ENCODE measurements at places on chromosomes 2 and 18.

GRCh38 chr2:161088658-161089350 lies 71.4 kb upstream of the TANK start:
- DNase-seq: no peak

DNA sequence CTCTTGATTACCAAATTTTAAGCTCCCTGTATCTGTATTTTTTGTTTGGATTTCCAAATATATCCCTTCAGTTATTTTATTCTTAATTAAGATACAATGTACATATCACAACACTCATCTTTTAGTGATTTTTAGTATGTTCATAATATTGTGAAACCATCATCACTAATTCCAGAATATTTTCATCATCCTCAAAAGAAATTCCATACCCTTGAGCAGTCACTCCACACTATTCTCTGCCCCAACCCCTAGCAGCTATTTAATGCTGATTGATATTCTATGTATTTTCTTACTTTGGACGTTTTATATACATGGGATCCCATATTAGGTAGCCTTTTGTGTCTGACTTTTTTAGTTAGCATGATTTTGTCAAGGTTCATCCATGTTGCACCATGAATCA lies 127.4 kb upstream of the SLC8A1 start:
- DNase-seq: no peak

DNA sequence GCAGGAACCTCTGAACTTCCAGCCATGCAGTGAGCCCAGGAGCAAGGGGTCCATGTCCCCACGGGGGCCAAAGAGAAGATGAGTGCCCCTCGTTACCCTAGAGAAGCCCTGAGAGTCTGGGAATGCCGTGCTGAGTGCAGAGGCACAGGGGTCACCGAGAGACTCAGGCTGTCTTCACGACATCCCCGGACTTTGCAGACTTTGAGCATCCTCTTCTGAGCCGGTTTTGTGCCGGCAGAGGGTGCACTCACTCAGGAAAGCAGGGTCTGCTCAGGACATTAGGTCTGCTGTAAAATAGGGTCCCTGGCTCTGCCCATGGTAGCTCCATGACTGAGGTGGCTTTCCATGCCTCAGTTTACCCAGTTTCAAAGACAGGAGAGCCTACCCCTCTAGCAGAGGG lies 71.0 kb downstream of the GALNT14 start:
- DNase-seq: no peak

DNA sequence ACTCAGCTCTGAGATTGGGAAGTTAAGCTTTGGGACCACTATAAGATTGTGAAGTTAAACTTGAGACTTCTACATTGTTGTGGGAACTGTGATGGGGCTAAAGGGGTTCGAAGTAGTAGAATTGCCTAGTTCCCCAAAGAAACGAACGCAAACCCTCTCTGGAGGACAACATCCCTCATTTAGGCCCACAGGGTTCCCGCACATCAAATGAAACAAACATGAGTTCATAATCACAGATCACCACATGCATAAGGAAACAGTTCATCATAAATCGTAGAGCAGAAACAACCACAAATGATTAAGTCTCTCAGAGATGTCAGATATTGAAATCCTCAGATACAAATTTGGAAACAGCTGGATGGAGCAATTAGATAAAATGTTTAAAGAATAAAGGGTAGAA lies 55.9 kb upstream of the HPCAL1 start:
- no peak for DNase-seq

GRCh38 chr2:112010751-112011150 lies 44.3 kb upstream of the TMEM87B start:
- no peak for DNase-seq

- no peak for DNase-seq
Measured at GRCh38 chr2:45826884-45827635, 175.6 kb downstream of the PRKCE start.

GRCh38 chr2:58899692-58900091 lies 658.6 kb upstream of the FANCL start:
- no peak for DNase-seq

- DNase-seq: no peak
Measured at GRCh38 chr2:152587187-152587947, 129.9 kb downstream of the PRPF40A start.

DNA sequence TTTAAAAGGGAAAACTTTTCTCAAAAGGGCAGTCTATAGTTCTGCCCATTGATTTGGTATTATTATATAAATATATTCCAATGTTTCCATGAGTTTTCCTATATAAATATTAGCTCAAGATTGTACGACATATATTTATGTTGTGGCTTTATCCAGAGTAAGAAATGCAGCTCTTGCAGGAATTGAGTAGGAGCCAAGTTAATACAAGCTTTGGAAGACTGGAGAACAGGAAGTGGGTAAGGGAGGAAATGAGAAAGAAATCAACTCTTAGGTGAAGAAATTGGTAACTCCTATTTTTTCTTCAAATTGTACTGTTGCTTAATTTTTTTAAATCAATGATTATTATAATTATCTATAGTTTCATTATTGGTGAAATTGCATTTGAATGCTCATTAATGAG lies 105.4 kb upstream of the FAM117B start:
- DNase-seq: no peak

Measured in cortex of kidney (tissue), 1 donor.